ENCODE measurements at places on chromosomes 2 and 18. TPM values are rescaled to one million over a fixed set of nuclear protein-coding genes. Genes with fewer than 3 reads are reported as not detected.

Gene MERTK
- total RNA-seq: 27.3 TPM

GRCh38 chr2:69165091-69165880 is 152.3 kb downstream of the ANTXR1 start:
- no peak for DNase-seq
- H3K27ac ChIP-seq: no peak overlapping the region
- H3K4me3 ChIP-seq: no peak overlapping the region
- no peaks in the 10 kb centered on the region for H3K27me3 ChIP-seq
- peaks cover 18% of the 10 kb centered on the region for H3K36me3 ChIP-seq
- peaks cover 37% of the 10 kb centered on the region for H3K4me1 ChIP-seq

Gene CCDC74A
- total RNA-seq: 9.6 TPM

Gene SEPTIN10
- 69.1 TPM for total RNA-seq

Gene APOB
- 0.23 TPM for total RNA-seq

- DNase-seq: no peak
- H3K4me1 ChIP-seq: no peaks in the 10 kb centered on the region
- H3K36me3 ChIP-seq: peaks cover 26% of the 10 kb centered on the region
- no peak overlapping the region for H3K27ac ChIP-seq
- H3K27me3 ChIP-seq: no peaks in the 10 kb centered on the region
- H3K4me3 ChIP-seq: no peak overlapping the region
These were observed 13.3 kb downstream of the TUBB6 start for GRCh38 chr18:12321333-12321732.

- no peak overlapping the region for H3K27ac ChIP-seq
- H3K36me3 ChIP-seq: no peaks in the 10 kb centered on the region
- peaks cover 26% of the 10 kb centered on the region for H3K27me3 ChIP-seq
- no peak overlapping the region for H3K4me3 ChIP-seq
- H3K4me1 ChIP-seq: no peaks in the 10 kb centered on the region
These were observed 42.2 kb downstream of the TPO start for GRCh38 chr2:1455466-1455865.

GRCh38 chr18:37608876-37609275 is 43.3 kb upstream of the CELF4 start:
- H3K27ac ChIP-seq: no peak overlapping the region
- peaks cover 65% of the 10 kb centered on the region for H3K27me3 ChIP-seq
- peaks cover 4% of the 10 kb centered on the region for H3K4me1 ChIP-seq
- no peaks in the 10 kb centered on the region for H3K36me3 ChIP-seq

GRCh38 chr2:236795861-236796219 is 226.2 kb downstream of the ACKR3 start:
- H3K27me3 ChIP-seq: no peaks in the 10 kb centered on the region
- H3K4me1 ChIP-seq: peaks cover 31% of the 10 kb centered on the region
- no peak overlapping the region for H3K4me3 ChIP-seq
- H3K36me3 ChIP-seq: no peaks in the 10 kb centered on the region

DNA sequence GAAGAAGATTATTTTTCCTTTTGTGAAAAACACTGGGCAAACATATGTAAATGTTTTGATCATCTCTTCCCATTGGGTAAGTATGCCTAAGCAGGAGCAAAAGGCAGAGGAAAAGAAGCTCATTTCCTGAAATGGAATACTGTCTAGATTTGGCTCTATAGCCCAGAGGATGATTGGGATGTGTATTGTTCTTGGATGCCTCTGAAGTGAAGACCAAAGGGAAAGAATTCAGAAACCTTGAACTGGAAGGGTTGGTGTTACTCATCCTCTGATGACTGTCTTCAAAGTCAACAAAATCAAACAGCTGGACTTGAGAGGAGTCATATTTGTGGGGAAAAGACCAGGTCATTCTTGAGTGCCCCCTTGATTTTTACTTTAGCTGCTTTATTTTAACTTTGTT is 112.6 kb upstream of the NT5C1B start:
- H3K27ac ChIP-seq: no peak overlapping the region
- no peak overlapping the region for H3K4me3 ChIP-seq
- no peaks in the 10 kb centered on the region for H3K36me3 ChIP-seq
- no peaks in the 10 kb centered on the region for H3K4me1 ChIP-seq

Gene RNASEH1
- 22.5 TPM for total RNA-seq

DNA sequence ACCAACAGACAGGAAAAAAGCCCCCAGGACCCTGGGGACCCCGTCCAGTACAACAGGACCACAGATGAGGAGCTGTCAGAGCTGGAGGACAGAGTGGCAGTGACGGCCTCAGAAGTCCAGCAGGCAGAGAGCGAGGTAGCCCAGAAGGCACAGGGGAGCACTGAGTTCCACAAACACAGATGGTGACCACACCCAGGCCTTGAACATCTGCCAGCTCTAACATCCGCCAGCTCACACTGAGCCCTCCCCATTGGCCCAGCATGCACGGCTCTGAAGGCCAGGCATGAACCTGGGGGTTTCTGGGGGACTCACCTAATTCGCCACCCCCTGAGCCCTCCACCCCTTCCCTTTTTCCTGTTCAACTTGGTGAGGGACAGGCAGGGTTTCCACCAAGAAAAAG is 25.6 kb upstream of the PRLH start:
- H3K27ac ChIP-seq: no peak overlapping the region
- no peak for DNase-seq
- no peak overlapping the region for H3K4me3 ChIP-seq

Gene DLX1
- total RNA-seq: 5.1 TPM

Gene TET3
- total RNA-seq: 39.6 TPM

Gene SCYGR6
- total RNA-seq: not detected

DNA sequence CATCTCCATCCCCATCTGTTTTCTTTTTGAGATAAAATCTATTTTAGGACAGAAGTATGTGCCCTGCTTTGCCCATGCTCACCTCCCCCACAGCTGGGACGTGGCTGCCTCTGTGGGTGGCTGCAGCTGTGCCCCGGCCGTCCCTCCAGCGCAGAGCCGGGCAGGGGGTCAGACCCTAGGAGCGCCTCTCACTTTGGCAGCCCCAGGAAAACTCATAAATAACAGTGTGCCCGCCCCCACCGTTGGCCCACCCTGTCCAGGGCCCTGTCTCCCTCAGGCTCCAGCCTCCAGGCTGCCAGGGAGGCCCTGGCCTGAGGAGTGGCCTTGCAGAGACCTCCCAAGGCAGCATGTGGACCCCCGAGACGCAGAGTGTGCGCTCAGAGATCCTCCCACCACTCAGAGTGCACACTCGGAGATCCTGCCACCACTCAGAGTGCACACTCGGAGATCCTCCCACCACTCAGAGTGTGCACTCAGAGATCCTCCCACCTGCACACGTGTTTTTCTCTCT is 178.1 kb downstream of the TWIST2 start:
- H3K4me3 ChIP-seq: no peak overlapping the region
- H3K27me3 ChIP-seq: peaks cover 9% of the 10 kb centered on the region
- peaks cover 34% of the 10 kb centered on the region for H3K4me1 ChIP-seq
- no peaks in the 10 kb centered on the region for H3K36me3 ChIP-seq
- peak overlapping the region; percentile 39 for H3K27ac ChIP-seq

GRCh38 chr2:196537311-196537710 is 102.2 kb upstream of the CCDC150 start:
- no peaks in the 10 kb centered on the region for H3K36me3 ChIP-seq
- DNase-seq: no peak
- no peak overlapping the region for H3K4me3 ChIP-seq
- H3K4me1 ChIP-seq: peaks cover 40% of the 10 kb centered on the region

DNA sequence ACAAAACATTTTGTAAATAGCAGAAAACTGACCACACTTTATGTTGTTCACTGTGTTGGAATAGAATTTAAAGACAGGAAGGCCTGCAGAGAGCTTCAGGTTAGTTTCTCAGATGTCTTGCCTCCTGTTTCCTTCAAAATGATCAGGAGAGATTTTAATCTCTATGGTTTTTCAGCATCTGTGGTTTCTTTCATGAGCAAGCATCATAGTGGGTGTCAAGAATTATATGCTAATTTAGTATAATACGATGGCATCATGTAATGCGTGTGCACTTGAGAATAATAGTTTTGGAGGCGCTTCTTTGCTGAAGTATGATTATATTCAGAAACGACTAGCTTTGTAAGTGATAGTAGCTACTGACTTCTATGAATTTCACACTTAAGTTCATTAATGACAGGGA is 149.9 kb downstream of the PLCL1 start:
- H3K36me3 ChIP-seq: no peaks in the 10 kb centered on the region
- no peak overlapping the region for H3K4me3 ChIP-seq
- H3K4me1 ChIP-seq: no peaks in the 10 kb centered on the region
- peaks cover 7% of the 10 kb centered on the region for H3K27me3 ChIP-seq

DNA sequence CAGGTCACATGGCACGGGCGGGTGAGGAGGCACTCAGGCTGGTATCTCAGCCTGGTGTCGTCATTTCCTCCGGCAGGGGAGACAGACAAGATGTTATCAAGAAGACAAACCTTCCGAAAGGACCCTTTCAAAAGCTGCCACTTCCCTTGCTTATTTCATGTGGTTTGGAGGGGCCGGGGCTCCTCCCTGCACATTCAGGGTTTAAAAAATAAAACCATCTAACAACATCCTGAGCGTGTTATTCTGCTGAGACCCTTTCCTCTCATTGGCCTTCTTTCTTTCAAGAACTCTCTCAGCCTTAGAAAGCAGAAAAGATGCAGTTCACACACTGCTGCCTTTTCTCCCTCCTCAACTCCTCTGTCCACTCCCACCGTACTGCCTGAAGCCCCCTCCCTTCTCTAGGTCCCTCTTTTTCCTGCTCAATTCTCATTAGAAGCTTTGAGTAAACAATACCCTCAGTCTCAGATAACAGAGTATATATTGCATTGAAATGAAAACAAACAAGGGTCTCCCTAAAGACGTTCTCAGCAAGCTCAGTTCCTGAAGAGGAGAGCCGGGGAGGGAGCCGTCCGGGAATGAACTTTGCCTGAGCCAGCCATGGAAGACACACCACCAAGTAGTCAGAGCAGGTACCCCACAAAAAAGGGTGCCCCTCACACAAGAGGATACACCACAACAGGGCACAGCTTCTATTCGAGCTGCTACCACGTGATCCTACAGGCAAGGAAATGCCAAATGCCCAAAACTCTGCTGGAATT is 9.7 kb downstream of the SMAD7 start:
- peak overlapping the region; percentile 99 for H3K4me3 ChIP-seq
- H3K36me3 ChIP-seq: peaks cover 10% of the 10 kb centered on the region
- DNase-seq: no peak
- H3K27ac ChIP-seq: peak overlapping the region; percentile 94

DNA sequence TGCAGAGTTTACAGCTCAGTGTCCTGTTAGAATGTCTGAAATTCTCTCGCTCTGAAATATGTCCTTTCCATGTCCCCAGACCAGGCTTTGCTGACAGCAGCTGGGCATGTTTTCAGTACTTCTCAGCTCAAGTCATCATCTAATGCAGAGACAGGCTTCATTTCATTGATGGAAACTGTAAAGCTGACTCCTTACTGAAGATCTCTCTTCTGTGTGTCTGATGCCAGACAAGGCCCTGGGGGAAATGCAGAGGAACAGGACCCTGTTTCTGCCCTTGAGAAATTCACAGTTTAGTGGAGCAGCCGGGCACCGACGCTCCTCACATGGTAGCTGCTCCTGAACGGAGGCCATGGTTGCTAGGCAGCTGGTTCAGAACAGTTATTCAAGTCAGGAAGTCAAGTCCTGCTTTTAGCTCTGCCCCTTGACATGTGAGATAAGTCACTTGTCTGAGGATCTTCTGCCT is 24.6 kb upstream of the FZD7 start:
- no peak overlapping the region for H3K4me3 ChIP-seq
- DNase-seq: no peak
- H3K4me1 ChIP-seq: peaks cover 47% of the 10 kb centered on the region
- H3K36me3 ChIP-seq: no peaks in the 10 kb centered on the region

GRCh38 chr18:13273800-13274199 is 55.2 kb downstream of the LDLRAD4 start:
- no peaks in the 10 kb centered on the region for H3K27me3 ChIP-seq
- H3K4me1 ChIP-seq: peaks cover 18% of the 10 kb centered on the region
- H3K27ac ChIP-seq: no peak overlapping the region
- H3K36me3 ChIP-seq: no peaks in the 10 kb centered on the region
- no peak for DNase-seq

- H3K4me1 ChIP-seq: peaks cover 12% of the 10 kb centered on the region
- no peak for DNase-seq
- H3K4me3 ChIP-seq: no peak overlapping the region
- H3K27me3 ChIP-seq: no peaks in the 10 kb centered on the region
These were observed 139.8 kb downstream of the LTBP1 start for GRCh38 chr2:33086400-33087015.

- H3K36me3 ChIP-seq: peaks cover 12% of the 10 kb centered on the region
- no peak overlapping the region for H3K4me3 ChIP-seq
- no peaks in the 10 kb centered on the region for H3K4me1 ChIP-seq
- no peak overlapping the region for H3K27ac ChIP-seq
- no peaks in the 10 kb centered on the region for H3K27me3 ChIP-seq
These were observed 9.4 kb downstream of the C2orf42 start for GRCh38 chr2:70181363-70181956.

Gene IGFBP5
- total RNA-seq: 456 TPM

Gene EPB41L3
- 59.9 TPM for total RNA-seq

DNA sequence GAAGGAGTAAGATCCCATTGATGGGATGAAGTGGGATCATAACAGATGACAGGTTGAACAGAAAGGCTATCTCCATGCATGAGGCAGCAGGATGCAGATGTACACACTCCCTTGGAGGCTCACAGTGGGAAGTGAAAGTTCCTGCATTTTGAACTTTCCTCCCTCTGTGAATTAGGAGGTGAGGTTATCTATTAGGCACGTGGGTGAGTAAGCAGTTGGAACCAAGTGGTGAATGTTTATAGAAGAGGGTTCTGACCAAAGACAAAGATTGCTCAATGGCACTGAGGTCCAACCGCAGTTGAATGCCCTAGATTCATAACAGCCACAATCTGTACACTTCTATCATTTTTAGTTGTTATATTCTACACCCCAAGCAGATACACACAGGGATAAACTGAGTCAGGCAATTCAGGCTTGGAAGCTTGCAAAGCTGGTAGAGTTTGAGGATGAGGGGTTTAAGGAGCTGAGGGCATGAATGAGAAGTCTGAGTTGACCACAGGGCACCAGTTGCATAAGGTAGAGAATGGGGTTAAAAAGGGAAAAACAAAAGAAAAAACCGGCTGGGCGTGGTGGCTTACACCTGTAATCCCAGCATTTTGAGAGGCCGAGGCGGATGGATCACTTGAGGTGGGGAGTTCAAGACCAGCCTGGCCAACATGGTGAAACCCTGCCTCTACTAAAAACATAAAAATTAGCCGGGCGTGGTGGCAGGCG is 7.1 kb upstream of the KCMF1 start:
- H3K27me3 ChIP-seq: no peaks in the 10 kb centered on the region
- no peak overlapping the region for H3K4me3 ChIP-seq
- no peak for DNase-seq
- no peak overlapping the region for H3K27ac ChIP-seq
- peaks cover 18% of the 10 kb centered on the region for H3K4me1 ChIP-seq
- H3K36me3 ChIP-seq: peaks cover 29% of the 10 kb centered on the region

Gene WIPF1
- total RNA-seq: 20.6 TPM

Gene NFE2L2
- total RNA-seq: 93.1 TPM

Gene NLRC4
- total RNA-seq: not detected

DNA sequence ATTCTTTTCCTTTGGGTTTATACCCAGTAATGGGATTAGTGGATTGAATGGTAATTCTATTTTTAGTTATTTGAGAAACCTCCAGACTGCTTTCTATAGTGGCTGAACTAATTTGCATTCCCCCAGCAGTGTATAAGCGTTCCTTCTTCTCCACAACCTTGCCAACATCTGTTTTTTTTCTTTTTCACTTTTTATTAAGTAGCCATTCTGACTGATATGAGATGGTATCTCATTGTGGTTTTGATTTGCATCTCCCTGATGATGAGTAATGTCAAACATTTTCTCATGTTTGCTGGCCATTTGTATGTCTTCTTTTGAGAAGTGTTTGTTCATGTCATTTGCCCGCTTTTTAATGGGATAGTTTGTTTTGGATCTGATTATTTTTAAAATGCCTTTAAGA is 64.1 kb upstream of the MEIS1 start:
- H3K27ac ChIP-seq: no peak overlapping the region
- DNase-seq: no peak
- no peak overlapping the region for H3K4me3 ChIP-seq
- peaks cover 2% of the 10 kb centered on the region for H3K36me3 ChIP-seq

Gene RUFY4
- not detected for total RNA-seq
